ENCODE measurements at places on chromosomes 2 and 18.

DNA sequence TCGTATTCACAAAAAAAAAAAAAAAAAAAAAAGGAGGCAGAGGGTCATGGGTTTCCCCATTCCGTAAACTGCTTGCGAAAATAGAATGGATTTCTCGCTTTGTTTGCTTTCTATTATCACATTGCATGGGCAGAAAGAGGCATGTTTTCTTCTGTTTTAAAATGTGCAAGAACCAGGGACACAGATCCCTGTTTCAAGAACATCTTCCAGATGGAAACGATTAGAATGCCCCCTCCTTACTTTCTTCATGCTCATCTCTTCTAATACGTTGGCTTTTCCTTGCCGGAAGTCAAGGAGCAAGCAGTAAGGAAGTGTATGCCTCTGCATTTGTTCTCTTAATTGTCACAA, 51.0 kb upstream of the ZNF516 start:
- no peak for DNase-seq

- DNase-seq = no peak
Measured at GRCh38 chr2:80303909-80304837, at the start of gene LRRTM1. Gene LRRTM1, minus strand, starts transcription at chr2:80304752. Its CDS starts 933 bp downstream, at chr2:80303819.

DNA sequence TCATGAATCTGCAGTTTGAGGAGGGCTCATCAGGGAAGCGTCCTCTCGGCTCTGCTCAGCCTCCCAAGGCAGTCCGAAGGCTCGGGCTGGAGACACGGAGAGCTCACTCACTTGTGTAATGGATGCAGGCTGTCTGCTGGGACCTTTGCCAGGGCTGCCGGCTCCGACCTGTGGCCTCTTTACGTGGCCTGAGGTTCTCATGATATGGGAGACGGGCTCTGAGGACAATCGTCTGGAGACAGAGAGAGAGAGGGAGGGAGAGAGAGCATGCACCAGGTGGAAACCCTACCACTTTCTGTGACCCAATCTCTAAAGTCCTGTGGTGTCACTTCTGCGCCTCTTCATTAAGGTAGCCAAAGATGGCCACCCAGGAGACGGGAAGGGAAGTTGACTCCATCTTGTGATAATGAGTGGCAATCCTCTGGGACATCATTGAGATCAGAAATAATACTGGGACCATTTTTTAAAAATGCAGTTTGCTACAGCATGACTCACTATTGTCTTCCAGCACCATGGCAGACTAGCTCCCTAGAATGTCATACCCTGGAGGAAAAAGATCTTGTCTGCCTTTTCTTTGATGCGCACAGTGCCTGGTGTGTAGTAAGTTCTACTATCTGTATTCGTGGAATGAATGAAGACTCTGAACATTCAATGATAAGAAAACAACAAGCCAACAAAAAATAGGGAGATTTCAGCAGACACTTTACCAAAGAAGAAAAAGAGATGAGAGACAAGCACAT, 60.2 kb downstream of the CD8B2 start:
- DNase-seq = no peak

GRCh38 chr2:121286506-121286905, 1.5 kb upstream of the TFCP2L1 start:
- DNase-seq = no peak

DNA sequence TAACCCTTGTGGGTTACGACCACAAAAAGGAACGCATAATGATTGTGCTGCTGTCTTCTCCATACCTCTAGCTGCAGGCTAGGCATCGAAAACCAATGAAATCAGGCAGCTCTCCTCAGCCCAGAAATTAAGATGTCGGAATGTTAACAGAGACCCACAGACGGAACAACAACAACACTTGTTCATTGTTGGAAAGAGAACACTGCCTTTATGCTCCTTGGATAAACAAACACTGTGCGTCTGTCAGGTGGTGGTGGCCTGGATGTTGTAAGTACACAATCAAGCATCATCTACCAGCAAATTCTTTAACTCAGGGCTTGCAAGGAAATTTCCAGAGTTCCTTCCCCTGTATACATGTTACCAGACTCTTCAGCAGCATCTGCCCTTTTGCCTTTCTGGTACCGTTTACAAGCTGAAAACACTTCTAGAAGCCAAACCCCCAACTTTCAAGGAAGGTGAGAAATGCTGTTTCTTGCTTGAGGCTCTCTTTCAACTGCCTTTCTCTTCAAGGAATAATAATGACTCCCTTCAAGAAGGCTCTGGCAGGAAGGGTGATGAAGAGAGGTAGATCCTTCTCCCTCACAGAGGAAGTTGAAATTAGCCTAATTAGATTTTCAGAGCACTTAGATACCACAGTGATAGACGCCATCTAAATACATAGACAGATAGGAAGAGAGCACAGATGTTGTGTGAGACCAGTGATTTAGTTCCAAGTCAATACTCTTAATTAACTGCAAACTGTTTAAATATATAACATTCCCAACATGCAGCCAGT, 332.7 kb downstream of the ZNF521 start:
- DNase-seq = no peak

GRCh38 chr2:127578411-127578810, 42.9 kb downstream of the MYO7B start:
- no peak for DNase-seq

DNA sequence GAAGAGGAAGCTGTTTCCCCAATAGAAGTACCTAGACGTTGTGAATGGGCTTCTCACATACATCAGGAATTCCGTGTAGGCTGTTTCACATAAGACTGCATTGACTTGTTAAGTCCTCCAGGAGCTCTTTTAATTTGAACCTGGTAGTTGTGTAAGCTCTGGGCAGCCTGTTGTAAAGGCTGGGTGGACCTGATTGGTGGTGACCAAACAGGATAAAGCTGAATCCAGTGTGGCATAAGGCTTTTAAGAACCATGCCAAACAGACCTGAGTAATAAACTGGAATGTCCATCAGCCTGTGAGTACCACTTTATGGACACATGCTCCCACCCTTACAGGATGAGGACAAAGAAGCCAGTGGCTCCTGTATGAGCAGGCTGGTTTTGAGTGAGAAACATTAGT, 24.1 kb downstream of the RMND5A start:
- no peak for DNase-seq

DNA sequence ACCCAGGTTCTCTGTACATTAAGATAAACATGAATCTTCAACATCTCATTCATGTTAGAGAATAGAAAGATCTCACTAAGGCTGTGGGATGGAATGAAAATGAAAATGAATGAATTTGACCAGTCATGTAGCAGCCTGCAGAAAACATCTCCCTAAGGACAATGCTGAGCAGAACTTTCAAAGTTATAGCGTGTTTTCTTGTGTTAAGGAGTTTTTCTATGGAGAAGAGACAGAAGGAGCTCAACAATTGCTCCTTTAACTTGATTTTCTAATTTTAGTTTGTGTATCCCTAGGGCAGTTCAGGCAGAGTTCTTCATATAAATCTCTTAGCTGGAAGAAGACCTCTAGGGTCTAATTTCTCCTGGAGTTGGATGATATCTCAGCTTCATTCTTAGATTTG, 45.2 kb upstream of the PDCL3 start:
- DNase-seq = no peak

DNA sequence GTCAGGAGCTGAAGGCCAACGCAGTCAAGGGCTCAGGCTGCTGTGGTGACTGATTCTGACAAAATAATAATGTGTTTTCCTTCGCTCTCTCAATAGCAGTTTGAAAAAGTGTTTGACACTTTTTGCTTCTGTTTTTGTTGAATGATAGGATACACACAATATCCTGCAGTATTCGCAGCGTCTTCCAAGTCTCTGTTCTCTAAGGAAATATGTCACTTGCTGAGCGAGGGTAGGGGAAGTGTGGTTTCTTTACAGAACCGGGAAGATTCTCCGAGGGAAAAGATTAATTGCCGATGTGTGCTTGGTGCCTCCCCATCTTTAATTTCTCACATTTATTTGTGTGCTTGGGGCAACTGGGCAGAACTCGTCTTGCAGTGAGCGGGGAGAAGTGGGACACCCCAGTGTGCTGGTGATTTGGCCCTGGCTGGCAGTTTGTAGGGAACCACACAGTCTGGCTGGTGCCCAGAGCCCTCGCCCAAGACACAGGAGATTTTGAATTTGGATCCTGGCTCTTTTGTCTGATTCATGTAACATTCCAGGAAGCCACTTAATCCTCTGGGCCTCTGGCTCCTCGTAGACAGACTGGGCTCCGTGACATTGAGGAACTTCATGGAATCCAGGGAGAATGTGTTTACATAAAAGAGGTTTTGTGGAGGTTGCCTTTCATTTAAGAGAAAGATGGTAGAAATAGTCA, 169.4 kb downstream of the LDLRAD4 start:
- DNase-seq = no peak

DNA sequence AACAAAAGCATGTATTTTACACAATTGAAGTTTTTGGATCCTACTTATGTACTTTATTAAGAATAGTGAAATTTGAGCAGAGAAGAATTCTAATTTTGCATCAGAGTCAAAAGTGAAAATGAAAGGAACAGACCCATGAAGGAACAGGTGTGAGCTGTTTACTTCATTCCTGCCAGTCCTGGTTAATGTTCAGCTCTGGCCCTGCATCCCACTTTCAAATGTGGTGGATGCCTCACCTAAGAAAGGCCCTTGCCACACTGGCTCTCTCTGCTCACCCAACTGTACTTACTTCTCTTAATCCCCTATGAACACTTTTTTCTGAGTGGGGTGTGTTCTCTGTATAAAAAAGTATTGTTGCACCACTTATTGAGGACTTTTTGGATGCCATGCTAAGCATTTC, 22.2 kb downstream of the FAM110C start:
- no peak for DNase-seq

- DNase-seq = no peak
Measured at GRCh38 chr2:223786943-223787342, 50.4 kb downstream of the AP1S3 start.

DNA sequence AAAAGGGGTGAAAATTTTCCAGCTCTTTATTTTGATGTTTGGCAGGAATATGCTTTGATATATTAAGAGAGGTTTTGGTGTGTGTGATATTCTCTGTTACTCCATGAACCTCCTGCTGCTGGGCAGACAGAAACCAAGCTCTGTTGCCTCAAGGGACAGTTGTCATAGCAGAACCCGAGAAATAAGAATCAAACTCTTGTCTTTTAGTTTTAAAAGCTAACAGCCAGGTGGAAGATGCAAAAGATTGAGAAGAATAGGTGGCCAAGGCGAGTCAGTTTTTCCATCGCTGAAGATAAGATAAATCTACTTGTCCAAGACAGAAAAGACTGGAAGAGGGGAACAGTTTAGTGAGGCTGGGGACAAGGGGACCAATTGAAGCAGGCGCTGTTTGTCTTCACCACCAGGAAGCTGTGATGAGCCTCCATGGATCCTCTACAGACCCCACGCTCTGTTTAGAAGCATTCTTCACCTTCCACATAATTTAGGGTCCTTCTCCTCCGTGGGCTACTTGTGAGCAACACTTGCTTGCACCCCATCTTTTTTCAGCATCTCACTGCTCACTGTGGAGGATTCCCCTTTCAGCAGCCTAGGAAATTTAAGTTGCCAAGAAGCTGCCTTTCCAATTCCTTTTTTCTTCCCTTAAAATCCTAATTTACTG, 23.9 kb downstream of the PMAIP1 start:
- no peak for DNase-seq

DNA sequence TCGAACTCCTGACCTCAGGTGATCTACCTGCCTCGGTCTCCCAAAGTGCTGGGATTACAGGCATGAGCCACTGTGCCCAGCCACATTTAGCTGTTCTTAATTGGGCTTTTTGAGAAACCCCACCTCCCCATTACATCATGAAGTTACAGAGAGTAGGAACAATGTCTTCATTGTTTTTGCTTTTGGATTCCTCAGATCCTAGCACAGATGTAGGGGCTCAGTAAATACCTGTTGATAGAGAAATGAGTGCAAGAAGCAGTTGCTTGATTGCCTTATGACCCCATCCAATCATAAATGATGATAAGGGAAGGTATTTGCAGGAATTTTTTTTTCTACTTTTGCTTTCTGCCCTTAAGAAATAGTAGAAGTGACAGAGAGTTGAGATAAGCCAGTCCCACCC, 25.4 kb downstream of the GREB1L start:
- DNase-seq = no peak
